ENCODE measurements at places on chromosomes 3 and 15. TPM values are rescaled to one million over a fixed set of nuclear protein-coding genes. Genes with fewer than 3 reads are reported as not detected.

Gene LINGO1
- 28.2 TPM for total RNA-seq

Gene KLHL6
- total RNA-seq, result 0.09 TPM

Gene PCLAF
- 119 TPM for total RNA-seq

Gene AGTR1
- not detected for total RNA-seq

Gene WDR49
- total RNA-seq, result not detected

Gene ACOX2
- total RNA-seq, result 4.3 TPM

Gene TXNRD3
- 10.3 TPM for total RNA-seq

Gene SCAANT1
- total RNA-seq, result not detected

Gene GOLGA8O
- not detected for total RNA-seq

Gene GPR171
- total RNA-seq, result not detected

Gene TGM4
- 0.04 TPM for total RNA-seq

Gene KIF15
- 83.4 TPM for total RNA-seq

Gene SLCO3A1
- total RNA-seq, result 4.8 TPM

Gene FGD5
- 0.25 TPM for total RNA-seq

DNA sequence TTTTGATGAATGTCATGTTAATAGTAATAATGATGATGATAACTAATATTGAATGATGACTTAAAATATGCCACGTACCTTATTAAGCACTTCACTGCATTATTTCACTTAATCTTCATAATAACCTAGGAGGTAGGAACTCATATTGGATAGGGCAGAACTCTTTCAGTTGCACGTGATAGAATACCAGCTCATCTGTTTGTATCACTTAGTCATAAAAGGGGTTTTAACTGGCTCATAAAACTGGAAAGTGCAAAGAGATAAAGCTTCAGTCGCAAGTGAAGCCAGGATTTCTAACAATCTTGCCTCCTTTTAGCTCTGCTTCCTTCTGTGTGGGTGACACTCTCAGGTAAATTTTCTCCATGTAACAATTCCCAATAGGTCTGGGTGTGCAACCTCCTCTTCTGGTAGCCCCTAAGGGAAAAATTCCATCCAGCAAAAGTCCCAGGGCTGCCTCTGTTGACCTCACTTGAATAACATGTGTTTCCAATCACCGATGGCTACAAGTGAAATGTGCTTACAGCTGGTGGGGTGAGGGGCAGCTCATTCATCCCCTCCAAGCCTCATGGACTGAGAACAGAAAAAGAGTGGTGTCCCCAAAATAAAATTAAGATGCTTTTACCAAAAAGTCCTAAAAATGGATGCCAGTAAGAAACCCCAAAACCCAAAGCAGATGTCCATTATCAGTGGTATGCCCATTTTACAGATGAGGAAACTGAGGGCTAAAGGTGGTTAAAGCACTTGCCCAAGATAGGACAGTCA, 9.3 kb downstream of the GXYLT2 start:
- no peak for DNase-seq

DNA sequence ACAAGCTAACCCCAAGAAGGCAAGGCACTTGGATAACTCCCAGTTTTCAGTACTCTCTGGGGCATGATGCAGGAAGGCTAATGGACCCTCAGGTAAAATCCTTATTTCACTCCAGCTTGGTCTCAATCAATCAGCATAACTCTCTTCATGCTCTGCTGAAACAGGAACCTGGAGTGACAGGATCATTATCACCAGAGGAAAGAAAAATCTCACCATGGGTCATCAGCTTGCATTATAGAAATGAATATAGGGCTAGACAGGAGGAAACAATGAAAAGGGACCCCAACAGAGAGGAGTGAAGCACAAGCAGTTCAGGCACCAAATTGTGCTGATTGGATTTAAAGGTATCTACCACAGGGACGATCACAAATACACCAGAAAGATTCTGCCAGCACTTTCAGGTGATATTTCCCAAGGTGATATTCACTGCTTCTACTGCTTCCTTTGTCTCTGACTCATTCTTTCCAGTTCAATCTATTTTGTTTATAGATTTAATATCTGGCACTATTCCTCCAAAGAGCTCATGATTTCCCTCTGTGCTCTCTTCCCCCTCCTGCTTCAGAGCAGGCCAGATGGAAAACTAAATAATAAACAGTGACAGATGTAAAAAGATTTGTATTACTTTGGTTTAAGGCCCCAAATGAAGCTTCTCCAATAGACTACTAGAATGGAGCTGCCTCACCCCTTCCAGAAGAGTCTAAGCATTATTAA, 22.9 kb upstream of the THUMPD3 start:
- DNase-seq, result no peak

DNA sequence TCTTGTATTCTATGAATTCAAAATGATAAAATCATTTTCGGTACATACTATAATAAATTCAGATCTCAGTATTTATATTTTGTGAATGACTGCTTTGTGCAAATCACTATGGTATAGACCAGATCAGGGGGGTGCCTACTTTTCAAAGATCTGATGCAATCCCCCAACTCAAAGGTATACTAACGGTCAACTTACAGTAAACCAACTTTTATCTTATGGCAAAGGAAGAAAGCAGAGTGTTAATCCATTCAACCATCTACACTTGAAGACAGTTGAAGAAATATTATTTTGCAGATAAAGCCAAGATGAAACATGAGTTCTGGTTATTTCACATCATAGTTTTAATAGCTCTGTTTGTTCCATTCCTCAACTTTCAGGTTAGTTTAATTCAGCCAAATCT, 197.1 kb downstream of the MEX3B start:
- DNase-seq, result no peak

GRCh38 chr3:25461946-25462345, 33.9 kb downstream of the RARB start:
- no peak for DNase-seq

- DNase-seq, result no peak
Measured at GRCh38 chr3:134307425-134307824, 56.8 kb upstream of the RYK start.

DNA sequence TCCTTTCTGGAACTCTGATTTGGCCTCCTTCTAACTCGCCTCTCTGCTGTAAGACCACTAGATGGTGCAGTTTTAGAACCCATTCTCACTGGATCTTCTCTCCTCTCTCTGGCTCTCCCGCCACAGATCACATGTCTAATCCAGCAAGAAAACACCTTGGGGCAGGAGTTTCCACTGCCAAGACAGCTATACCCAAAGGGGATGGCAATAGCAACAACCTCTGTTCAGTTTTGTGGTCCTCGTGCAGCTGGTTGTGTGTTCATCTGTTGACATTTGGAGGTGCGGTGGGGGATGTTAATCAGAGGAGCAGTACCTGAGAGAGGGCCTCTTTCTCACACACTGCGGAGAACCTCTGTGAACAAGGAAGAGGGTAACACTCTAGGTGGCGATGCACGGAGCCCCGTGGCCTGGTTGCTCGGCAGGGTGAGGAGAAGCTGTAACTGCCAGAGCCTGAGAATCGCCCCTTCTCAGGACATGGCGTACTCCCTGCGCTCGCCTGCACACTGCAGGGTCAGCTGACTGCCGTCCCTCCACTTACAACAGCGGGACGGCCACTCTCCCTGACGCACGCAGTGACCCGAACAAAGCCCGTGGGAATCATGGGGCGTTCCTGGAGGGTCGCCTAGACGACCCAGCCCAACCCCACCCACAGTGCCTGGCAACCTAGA, at the start of gene TEX55:
TEX55 (plus strand) TSS at position 666 of the 668 bp plus-strand sequence. CDS start 25 bp downstream, outside the sequence.
- peak; percentile 62 for DNase-seq

DNA sequence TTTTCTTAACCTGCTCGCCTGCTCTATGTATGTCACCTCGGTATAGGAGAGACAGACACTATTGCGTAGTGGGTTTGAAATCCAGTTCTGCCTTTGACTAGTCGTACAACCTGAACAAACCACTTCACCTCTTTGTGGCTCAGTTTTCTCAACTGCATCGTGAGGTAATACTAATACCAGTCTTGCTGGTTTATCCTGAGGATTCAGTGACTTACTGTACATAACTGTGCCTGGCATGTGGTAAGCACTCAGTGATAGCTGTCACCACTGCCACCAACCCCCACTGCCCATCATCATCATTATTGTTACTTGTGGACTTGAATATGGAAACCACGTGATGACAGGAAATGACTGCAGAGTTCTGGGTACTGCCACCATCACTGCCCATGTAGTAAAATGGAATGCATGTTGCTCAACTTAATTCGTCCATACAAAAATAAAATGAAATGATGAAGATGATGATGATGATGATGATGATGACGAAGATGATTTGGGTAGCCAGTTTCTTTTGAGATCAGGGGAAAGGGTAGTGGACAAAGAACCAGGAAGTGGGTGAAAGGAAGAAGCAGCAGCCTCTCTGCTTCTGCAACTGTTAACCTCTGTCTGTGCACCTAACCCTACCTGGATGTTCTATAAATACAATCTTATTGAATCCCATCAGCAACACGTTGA, 228.1 kb downstream of the FEZF2 start:
- DNase-seq, result no peak

GRCh38 chr3:176767385-176767784, 429.9 kb downstream of the TBL1XR1 start:
- no peak for DNase-seq

GRCh38 chr15:38705436-38706219, 141.0 kb upstream of the RASGRP1 start:
- DNase-seq, result peak; percentile 20

GRCh38 chr3:124014366-124014942, 22.5 kb upstream of the ROPN1 start:
- no peak for DNase-seq

- no peak for DNase-seq
Measured at GRCh38 chr15:51496246-51496645, 126.3 kb downstream of the DMXL2 start.

GRCh38 chr3:116405231-116405630, 40.1 kb downstream of the LSAMP start:
- DNase-seq, result no peak

DNA sequence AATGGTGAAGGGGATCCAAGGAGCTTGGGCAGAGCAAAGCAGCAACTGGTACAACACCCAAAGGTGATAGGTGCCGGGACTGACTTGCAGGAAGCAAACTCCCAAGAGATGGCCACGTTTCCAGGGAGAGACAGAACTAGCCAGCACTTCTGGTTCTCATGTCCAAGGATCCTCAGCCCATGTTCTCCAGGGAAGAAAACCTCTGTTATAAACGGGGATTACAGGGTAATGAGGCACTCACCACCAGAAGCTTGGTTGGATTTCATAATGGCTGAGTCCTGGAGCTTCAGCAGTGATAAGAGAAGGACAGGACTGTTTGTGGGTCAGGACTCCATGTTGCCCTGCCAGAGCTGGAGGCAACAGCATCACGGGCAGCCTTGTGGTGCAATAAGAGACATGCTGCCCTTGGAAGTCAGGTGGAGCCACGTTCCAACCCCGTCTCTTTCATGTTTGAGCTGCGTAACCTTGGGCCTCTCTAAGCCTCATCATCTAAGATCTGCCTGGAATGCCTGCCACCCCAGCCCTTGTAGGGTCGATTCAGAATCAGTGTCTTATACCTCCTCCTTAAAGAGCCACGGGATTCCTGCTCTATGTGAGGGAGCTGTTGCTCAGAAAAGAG, 181.0 kb downstream of the ABHD5 start:
- DNase-seq, result no peak

DNA sequence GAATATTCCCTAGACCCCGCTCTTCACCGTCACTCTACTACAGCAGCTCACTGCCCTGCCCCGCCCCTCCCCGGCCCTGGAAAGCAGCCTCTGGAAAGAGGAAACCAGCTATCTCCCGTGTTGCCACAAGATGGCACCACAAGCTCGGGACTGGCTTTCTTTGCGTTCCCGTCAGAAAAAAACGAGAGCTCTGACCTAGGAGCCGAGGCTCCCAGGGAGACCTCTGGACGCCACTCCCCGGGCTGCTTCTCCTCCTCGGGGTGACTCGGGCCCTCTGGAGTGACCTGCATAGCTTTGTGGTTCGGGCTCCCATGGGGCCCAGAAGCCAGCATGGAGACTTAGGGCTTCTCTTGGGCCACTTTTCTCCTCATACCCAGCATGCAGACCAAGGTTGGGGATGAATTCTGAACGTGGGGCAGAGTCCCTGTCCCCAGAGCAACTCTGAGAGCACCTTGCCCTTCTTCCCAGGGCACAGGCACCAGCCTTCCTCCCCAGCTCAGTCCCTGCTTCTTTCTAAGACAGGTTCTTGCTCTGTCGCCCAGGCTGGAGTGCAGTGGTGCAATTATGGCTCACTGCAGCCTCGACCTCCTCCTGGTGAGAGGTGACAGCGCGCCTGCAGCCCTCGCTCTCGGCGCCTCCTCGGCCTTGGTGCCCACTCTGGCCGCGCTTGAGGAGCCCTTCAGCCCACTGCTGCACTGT, 19.0 kb downstream of the STOML1 start:
- DNase-seq, result peak; percentile 92

GRCh38 chr3:150059729-150060128, 89.0 kb upstream of the PFN2 start:
- DNase-seq, result no peak

GRCh38 chr3:135382621-135383020, 582.9 kb upstream of the PPP2R3A start:
- DNase-seq, result no peak

- DNase-seq, result no peak
Measured at GRCh38 chr3:180631317-180631716, 29.4 kb downstream of the TTC14 start.

- DNase-seq, result no peak
Measured at GRCh38 chr3:4950948-4951347, 28.3 kb upstream of the BHLHE40 start.

DNA sequence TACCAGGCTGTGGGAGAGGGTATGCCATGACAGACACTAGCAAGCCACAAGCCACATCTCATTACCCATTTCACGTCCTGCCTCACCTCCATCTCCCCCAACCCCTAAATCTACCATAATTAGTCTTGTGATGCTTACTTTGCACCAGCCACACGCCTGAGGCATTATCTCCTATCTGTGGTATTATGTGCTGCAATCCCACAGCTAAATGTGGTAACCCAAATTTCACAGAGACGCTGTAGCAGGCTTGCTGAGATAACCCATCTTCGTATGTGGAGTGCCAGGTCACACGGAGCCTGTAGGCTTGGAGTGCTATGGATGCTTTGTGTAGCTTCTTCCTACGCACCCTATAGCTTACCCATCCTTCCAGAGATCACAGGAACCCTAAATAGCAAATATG, 256.7 kb upstream of the KCNH8 start:
- no peak for DNase-seq

- no peak for DNase-seq
Measured at GRCh38 chr15:85542895-85543331, 162.5 kb downstream of the AKAP13 start.

DNA sequence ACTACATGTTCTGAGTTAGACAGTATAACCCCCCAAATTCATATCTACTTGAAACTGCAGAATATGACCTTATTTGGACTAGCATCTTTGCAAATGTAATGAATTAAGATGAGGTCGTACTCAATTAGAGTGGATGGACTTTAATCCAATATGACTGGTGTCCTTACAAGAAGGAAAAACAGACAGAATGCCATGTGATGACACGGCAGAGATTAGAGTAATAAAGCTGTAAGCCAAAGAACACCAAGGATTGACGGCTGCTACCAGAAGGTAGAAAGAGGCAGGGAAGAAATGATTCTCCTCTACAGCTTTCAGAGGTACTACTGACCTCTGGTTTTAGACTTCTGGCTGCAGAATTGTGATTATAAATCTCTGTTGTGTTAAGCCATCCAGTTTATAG, 30.3 kb downstream of the GALK2 start:
- DNase-seq, result no peak

GRCh38 chr15:90808517-90809235, 59.7 kb upstream of the FURIN start:
- DNase-seq, result no peak

GRCh38 chr15:36053746-36054145, 507.8 kb upstream of the DPH6 start:
- DNase-seq, result no peak

Data from neural progenitor cell (in vitro differentiated cells).